ENCODE measurements at places on chromosomes 11 and 22.

DNA sequence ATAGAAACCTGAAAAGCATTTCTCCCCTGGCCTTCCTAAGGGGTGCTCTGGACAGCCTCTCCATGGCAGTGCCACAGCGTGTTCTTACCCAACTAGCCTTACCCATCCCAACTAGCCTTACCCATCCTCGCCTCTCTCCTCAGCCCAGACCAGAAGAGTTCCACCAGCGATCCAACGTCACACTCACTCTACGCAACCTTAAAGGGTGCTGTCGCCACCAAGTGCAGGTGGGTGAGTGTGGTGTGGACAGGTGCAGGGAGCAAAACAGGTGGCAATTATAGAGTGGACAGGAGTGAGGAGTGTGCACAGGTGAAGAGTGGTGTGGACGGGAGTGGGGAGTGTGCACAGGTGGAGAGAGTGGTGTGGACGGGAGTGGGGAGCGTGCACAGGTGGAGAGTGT lies 17.8 kb downstream of the TMEM121B start:
- no peak for DNase-seq

DNA sequence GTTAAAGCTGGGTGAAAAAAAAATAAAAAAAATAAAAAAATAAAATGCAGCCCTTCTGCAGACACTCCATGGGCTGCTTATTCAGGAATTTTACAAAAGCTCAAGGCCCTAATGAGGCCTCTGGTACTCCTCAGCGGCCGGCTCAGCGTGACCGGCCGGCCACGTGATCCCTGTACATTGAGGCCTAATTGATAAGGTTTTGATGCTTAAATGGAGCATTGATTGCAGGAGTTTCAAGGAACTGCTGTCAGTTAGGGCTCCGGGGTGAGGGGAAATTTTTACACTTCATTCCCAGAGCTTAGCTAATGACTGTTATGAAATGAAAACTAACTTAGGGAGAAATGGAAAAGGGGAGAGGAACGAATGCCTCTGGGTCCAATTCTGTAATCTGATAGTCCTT lies 368.8 kb upstream of the KIRREL3 start:
- no peak for DNase-seq

DNA sequence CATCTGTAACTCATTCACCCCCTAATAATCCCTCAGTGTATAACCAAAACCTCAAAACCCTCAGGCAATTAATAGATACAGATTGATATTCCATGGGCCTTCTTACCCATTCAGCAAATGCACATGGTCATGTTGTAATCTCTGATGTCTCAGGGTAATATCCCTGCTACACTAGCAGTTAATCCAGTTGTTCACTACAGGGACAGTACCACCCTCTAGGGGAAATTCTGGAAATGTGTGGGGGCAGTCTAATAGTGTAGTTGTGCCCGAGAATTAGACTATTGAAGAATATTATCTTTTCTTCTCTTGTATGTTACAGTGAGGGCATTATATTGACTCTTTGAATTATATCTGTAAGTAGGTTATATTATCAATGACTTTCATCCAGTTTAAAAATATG lies 175.4 kb downstream of the CWF19L2 start:
- no peak for DNase-seq

DNA sequence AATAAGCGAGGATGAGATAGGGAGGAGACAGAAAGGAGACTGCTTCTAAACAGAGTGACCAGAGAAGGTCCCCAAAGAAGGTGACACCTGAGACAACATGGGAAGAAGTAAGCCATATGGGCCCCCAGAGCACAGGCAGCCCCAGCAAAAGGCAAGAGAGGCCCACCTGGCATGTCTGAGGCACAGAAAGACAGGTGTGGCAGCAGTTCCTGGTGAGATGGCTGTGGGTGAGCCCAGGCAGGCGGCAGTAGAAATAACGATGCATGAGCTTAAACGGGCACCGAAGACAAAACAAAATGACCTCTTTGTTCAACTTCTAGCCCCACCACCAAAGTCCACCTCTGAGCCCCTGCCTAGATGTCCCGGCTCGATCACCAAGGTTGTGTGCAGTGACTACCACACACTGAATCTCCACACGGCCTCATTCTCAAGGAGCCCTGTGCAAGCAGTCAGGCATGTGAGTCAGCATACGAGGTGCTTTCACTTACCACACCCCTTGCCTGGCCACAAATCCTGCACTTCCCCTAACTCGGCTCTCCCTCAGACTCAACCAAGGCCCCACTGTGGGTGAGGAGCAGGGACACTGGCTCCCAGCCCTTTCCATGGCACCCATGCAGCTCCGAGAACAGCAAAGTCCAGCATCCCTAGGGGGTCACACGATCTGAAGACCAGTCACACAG lies 77.6 kb downstream of the PACSIN2 start:
- DNase-seq: peak; percentile 50

GRCh38 chr11:129747071-129747470 lies 68.6 kb upstream of the TMEM45B start:
- DNase-seq: no peak

GRCh38 chr11:102436561-102436960 lies 16.0 kb downstream of the TMEM123 start:
- DNase-seq: no peak

- DNase-seq: no peak
Measured at GRCh38 chr11:31442086-31442485, 67.3 kb downstream of the IMMP1L start.

DNA sequence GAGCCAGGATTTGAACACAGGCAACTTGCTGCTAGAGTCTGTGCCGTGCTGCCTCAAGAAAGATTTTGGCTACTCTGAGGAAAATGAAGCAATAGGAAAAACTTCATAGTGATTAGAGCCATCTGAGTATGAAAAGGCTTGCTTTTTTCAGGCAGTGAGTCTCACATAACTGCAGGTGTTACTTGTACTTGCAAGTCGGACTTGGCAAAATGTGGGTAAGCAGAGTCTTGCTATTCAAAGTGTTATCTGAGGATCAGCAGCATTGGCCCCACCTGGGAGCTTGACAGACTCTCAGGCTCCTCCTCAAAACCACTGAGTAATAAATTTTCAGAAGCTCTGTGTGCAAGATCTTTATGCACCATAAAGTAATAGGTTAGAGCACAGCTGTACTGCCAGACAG lies 18.1 kb downstream of the RNF141 start:
- DNase-seq: no peak

DNA sequence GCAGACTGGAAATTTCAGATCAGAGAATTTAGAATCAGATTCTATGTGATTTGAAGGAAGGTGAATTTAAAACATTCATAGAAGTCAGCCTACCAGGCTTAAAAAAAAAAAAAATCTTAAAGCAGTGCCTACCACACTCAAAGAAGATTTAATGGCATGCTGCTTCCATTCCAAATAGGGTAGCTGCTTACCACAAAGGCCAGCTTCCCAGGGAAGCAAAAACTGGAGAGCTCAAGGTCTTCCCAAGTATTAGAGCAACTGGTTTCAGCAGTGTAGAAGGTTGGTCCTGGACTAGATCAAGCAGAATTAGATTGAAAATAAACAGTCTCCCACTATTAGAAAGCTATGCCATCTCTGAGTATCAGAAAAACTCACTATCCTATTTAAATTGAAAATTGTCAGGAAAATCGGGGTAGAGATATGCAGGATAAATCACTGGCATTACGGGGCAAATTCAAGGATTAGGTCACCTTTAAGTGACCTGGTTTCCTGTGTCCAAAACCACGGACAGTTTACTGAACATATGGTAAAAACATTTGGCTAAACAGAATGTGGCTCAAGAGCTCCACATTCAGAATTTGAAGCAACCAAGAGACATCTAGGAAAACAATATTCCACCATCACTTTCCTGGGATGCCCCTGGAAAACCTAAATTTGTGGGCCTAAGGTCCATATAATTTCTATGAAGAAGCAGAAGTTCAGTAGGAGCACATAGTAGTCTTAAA lies 1.3 kb downstream of the C11orf42 start:
- no peak for DNase-seq

GRCh38 chr22:23713696-23714595 lies 23.1 kb downstream of the RGL4 start:
- no peak for DNase-seq

- DNase-seq: no peak
Measured at GRCh38 chr22:29596408-29596807, 7.0 kb upstream of the NF2 start.

GRCh38 chr11:72569966-72570892 lies 104.0 kb downstream of the PDE2A start:
- peak; percentile 71 for DNase-seq

DNA sequence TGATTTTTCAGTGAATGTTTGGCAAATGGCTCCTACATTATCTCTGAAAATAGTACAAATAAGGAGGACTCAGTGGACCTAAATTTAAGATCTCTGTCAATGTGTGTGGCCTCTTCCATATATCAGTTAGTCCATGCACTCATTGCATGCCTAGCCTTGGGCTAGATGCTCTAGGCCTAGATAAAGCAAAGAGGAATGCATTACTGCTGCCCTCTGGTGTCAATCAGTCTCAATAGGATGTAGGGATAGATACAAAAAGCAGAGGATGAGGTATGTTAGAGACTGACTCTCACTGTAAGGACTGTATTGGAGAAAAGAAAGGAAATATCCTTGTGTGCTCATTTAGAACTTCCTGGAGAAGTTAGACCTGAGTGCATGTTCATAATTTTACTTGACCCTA lies 42.0 kb downstream of the MS4A2 start:
- peak; percentile 8 for DNase-seq

- no peak for DNase-seq
Measured at GRCh38 chr11:1819074-1819473, 15.7 kb upstream of the SYT8 start.

- no peak for DNase-seq
Measured at GRCh38 chr22:26979294-26979693, 321.9 kb downstream of the MIAT start.

- DNase-seq: no peak
Measured at GRCh38 chr22:41696703-41697102, 2.6 kb upstream of the MEI1 start.

DNA sequence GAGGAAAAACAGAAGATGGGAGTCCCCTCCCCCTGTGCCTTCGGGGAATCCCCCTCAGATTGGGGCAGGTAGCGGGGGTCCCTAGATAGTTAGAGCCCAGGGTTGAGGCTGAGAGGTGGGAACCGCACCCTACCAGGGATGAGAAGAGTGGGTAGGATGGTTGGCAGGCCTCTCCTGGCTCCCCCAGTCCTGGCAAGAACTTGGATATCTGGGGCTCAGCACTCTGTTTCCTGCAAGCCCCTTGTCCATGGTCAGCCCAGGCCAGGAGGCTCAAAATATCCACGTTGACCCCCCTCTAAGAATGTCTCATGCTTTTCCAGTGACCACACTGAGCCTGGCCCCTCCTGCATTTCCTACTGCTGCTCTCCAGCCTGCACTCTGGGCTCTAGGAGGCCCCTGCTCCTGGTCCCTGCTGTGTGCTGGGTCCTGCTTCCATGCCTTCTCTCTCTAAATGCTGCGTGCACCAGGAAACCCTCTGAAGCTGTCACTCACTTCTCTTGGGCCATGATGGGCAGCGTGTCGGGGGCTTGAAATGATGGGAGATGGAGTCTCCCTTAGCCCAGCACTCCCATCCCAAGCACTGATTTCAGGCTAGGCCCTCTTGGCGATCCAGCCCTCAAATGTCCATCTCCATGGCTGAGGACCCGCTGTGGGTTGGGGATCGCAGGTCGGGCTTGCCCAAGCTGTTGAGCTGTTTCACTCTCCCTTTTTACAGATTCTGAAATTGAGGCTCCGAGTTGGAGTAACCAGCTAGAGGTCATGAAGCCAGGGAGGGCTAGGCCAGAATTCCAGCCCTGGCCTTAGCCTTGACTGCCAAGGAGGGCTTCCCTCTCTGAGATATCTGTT lies 2.0 kb downstream of the MAP3K11 start:
- DNase-seq: no peak
